AG04449 (cell line): ENCODE measurements at places on chromosomes 7 and 10.

DNA sequence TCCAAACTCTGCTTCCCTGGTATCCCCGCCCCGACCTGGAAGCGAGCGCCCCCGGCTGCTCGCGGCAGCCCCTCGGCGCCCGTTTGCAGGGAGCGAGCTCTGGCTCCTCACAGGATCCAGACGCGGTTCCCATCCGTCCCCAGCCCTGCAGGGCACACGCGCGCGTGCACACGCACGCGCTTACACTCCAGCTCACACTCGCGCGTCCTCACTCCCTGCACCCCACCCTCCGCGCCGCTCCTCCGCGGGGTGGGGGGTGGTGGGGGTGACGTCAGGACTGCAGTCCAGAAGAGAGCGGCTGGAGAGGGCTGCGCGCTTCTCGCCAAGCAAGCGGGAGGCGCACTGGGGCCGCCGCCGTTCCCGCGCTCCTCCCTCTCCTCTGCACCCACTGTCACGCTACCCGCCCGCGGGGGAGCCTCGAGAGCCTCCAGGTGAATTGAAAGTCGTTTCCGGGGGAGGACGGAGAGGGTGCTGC lies 255.6 kb downstream of the OTUD1 start:
- no peak for DNase-seq

DNA sequence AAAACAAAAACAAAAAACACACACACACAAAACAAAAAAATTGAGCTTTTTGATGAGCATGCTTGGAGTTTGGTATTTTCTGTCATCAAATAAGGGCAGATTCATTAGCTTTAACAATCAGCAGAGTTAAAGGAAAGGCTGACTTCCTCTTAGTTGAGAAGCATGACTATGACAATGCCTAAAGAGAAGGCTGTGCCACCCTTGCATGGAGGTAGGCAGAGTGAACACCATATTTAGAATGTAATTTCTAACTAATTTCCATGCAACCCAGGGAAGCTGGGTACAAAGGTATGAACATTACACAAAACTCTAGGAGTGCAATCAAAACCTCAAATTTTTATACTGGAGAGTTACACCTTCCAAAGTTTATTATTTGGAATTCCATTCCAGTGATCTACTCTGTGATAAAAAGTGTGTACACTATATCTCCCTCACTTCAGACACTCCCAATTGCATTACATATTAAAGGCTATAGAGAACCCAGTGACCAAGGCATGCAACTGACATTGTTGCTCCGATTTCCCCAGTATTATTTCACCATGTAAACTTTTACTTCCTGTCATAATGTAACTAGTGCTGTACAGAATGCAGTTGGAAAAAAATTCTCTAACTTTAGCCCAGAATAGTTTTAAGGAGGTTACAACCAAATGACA lies 9.4 kb upstream of the CYCS start:
- DNase-seq, result no peak

GRCh38 chr10:34710391-34710751 lies 104.7 kb downstream of the PARD3 start:
- DNase-seq, result no peak

- DNase-seq, result no peak
Measured at GRCh38 chr7:133730360-133730759, 396.8 kb upstream of the LRGUK start.

DNA sequence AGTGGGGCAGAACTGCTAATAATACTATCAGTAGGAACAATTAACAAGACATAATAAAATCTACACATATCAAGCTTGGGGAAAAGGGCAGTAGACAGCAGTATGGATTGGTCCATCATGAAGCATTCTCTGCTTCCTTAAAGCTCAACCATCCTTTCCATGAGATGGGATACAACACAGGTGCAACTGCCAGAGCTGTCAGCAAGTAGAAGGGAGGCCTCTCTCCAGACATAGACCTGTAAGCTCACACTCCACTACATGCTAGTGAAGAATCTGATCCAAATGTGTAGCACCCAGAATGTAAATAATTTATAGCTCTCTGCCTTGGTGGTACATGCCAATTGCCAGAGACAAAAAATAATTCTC lies 41.5 kb upstream of the ANAPC16 start:
- DNase-seq, result no peak

GRCh38 chr10:52965938-52966401 lies 193.4 kb upstream of the MBL2 start:
- no peak for DNase-seq

- DNase-seq, result peak; percentile 55
Measured at GRCh38 chr7:92778972-92779371, 57.4 kb downstream of the CDK6 start.

GRCh38 chr10:24341371-24341770 lies 132.4 kb downstream of the KIAA1217 start:
- no peak for DNase-seq
